ENCODE measurements at places on chromosomes 7 and 10.
A peak's percentile ranks its signal among the peaks of the same experiment; 100 is the strongest.

GRCh38 chr7:142519079-142520078 lies 229.9 kb upstream of the PRSS1 start:
- DNase-seq: no peak

DNA sequence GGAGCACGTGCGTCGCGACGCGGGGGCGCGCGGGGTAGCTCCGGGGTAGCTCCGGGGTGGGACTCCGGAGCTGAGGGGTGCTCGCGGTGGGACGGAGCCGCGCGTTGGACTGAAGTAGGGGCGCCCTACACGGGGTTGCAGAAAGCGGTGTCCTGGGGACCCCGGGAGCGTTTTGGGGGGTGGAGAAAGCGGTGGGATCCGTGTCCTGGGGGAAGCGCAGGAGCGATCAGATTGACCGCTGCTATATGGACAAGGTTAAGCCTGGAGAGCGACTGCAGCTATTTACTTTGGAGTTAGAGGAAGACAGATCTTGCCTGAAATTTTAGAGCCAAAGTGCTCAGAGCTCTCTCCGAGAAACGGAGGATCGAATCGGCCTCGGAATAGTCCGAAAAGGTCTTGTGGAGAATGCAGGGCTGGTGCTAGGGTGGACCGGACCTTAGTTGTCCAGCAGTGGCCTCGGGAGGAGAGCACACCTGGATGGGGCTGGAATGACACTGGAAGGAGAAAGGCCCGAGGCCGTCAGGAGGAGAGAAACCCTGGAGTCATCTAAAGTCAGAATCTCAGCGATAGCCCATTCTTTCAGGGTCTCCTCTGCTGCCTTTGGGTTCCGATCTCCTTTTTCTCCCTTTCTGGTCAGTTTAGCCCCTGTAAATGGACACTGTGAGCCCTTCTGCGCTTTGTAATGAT lies 564 bp downstream of the PDSS1 start:
- peak; percentile 23 for DNase-seq

DNA sequence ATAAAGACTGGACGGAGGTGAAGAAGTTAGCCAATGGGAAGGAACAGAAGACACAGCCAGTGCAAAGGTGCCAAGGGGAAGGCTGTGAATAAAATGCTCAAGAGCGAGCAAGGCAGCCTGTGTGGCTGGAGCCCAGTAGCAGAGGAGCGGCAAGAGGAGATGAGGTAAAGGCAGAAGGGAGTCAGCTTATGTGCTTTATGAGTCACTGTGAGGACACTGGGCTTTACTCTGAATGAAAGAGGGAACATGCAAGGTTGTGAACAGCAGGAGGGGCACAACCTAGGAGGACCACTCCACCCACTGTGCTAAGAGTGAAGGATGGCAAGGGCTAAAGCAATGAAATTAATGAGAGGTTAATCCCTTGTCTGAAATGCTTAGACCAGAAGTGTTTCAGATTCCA lies 129.0 kb upstream of the ODAD2 start:
- DNase-seq: no peak

- DNase-seq: no peak
Observed at GRCh38 chr7:112050250-112050881, 155.8 kb downstream of the DOCK4 start.

DNA sequence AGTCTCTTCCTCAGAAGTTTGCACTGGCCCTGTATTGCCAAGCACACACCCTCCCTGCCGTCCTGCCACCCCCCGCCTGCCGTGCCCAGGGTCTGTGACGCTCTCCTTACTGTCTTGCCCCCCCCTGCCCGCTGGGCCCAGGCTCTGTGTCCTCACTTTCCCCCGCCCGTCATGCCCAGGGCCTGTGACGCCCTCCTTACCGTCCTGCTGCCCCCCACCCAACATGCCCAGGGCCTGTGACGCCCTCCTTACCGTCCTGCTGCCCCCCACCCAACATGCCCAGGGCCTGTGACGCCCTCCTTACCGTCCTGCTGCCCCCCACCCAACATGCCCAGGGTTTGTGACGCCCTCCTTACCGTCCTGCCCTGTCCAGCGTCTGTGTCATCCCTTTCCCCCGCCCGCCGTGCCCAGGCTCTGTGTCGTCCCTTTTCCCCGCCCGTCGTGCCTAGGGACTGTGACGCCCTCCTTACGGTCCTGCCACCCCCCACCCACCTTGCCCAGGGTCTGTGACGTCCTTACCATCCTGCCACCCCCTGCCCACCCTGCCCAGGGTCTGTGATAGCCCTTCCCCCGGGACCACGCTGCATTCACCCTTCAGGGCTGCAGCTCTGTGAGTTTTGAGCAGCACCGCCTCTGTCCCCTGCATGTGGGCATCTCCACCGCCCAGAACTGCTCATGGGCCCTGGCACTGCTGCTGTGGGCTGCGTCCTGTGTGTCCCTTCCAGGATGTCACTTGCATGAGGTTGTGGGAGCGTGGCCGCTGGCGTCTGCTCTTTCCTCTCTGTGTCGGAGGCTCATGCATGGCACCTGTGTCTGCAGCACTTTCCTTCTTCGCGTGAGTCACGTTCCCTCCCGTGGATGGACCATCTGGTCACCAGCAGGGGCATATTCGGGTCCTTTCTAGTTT lies 19.3 kb upstream of the PRKAR1B start:
- no peak for DNase-seq

- DNase-seq: no peak
Observed at GRCh38 chr7:140926021-140926817, 1.5 kb upstream of the BRAF start.

DNA sequence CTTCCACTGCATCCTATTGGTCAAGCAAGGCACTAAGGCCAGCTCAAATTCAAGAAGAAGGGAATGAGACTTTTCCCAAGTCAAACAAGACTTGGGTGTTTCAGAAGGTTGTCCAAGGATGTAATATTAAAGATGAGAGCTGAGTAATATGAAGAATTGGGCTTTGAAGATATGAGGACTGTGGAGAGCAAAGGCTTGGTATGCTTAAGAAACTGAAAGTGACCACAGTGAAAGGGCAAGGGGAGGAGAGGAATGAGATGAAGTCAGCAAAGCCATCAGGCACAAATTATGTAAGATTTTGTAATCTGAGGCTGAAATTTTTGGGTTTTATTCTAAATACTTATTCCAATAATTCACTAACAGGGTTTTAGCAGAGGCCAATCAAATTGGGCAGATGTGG lies 38.6 kb upstream of the NPY start:
- no peak for DNase-seq

DNA sequence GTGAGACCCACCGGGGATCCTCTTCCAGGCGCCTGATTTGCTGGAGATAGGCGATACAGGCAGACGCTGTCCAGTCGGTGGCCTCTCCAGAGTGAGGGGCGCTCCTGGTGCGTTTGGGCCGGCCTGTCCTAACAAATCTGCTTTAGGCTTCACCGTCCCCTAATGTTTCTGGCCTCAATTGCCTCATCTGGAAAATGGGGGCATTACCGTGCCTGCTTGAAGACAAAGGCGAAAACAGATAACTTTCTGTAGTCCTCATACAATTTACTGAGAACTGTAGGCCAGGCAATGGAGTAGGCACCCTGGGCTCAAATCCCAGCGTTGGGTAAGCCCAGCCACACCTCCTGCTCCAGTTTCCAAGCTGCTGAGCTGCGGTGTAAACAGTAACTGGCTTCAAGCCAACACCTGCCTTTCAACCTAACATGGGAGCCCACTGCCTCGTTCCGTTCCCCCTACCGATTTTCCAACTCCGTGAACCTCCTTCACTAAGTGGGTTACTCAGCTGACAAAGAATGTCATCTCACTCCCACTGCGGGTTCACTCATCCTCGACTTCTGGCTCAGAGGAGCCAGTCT lies 589 bp upstream of the ZFAND4 start:
- peak; percentile 28 for DNase-seq

DNA sequence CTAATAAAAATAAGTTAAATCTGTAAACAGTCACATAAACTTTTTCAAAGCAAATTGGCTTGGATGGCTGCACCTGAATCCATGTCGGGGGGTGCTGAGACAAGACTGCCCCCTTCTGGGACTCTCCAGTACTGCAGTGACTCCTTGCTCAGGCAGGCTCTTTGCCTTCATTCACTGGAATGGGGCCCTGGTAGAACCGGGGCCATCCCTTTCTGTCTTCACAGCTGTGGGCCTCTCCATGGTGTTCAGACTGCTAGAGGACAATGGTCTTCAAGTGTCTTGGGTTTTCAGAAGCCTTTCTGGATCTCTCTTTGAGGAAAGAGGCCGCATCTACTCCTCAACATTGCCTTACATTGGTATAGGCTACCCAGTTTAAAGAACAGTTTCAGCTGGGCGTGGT lies 16.1 kb upstream of the IMPDH1 start:
- DNase-seq: peak; percentile 77

GRCh38 chr7:75915416-75916156 lies 631 bp downstream of the POR start:
- DNase-seq: peak; percentile 44

GRCh38 chr10:87506956-87507355 lies 2.3 kb downstream of the MINPP1 start:
- no peak for DNase-seq

DNA sequence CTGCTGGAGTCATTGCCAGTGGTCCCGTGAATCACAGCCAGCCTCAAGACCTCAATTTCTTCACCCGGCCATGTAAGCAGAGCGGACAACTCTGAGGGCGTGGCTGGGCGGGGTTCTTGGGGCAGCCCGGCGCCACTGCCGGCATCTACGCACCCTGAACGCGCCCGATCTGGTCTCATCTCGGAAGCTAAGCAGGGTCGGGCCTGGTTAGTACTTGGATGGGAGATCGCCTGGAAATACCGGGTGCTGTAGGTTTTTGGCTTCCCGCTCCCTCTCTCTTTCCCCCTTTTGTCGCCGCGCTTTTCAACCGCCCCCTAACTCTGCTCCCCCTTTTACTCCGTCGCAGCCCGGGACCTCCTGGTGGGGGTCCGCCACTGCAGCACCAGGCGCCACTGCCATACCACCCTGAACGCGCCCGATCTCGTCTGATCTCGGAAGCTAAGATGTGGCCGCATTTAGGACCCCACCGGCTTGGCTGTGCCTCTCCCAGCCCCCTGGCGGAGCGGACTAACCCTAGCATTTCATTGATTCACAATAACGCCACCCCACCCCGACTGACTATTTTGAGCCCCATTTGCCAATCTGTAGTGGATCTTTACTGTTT lies 25.3 kb downstream of the GARIN1A start:
- DNase-seq: peak; percentile 68

DNA sequence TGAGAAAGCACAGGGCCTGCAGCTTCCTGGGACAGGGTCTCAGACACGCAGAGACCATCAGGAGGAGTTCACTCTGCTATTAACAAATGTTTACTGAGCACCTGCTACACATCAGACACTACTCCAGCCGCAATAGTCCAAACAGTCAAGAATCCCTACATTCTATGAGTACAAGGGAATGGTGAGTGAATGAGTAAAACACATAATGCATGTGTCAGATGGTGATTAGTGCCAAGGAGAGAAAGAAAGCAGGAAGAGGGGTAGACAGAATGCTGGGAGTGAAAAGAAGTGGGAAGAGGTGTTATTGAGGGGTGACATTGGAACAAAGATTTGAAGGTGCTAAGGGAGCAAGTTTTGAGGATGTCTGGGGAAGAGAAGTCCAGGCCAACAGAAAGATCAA lies 634.2 kb upstream of the GALNT17 start:
- DNase-seq: no peak

DNA sequence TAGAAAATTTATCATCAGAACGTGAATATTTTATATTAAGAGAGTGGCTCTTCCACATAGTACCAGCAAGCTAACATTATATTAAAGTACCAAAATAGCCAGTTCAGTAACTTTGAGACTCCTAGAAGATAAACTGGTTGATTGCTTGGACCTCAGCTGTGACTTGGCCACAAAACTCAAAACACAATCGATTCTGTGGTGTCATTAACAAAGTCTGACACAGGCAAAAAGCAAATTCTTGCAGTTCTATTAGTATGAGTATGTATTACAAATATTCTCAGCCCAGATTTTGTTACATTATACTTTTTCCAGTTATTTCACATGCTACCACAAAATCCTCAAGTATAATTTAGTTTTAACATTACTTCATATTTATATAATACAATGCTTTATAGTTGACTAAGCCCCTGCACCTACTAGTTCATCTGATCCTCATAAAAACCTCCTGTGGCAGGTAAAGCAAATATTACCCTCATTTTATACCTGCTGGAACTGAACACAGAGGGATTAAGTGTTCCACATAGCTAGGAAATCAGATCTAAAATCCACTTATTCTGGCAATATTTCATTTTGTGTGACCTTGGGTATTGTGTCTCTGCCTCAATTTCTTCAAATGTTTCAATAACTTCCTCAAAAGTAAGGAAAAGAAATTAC lies 279.9 kb upstream of the MKLN1 start:
- DNase-seq: no peak

DNA sequence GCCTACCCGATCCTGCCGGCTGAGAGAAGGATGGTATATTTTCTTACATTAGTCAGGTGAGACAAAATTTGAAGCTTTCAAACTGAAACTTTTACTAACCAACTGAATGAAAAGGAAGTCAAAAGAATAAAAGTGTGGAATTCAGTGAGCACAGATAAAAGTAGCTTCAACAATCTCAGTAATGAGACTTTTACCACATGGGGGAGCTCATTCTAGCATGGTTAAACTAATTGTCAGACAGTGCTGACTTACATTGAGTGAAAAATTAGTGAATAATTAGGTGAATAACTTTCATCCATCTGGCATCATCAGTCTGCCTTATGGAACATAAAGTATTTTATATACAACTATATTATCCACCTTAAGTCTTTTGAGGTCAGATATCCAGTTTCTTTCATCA lies 8.4 kb downstream of the FAM237B start:
- DNase-seq: peak; percentile 8

- DNase-seq: peak; percentile 21
Observed at GRCh38 chr7:92336662-92337340, 91.0 kb downstream of the ANKIB1 start.

DNA sequence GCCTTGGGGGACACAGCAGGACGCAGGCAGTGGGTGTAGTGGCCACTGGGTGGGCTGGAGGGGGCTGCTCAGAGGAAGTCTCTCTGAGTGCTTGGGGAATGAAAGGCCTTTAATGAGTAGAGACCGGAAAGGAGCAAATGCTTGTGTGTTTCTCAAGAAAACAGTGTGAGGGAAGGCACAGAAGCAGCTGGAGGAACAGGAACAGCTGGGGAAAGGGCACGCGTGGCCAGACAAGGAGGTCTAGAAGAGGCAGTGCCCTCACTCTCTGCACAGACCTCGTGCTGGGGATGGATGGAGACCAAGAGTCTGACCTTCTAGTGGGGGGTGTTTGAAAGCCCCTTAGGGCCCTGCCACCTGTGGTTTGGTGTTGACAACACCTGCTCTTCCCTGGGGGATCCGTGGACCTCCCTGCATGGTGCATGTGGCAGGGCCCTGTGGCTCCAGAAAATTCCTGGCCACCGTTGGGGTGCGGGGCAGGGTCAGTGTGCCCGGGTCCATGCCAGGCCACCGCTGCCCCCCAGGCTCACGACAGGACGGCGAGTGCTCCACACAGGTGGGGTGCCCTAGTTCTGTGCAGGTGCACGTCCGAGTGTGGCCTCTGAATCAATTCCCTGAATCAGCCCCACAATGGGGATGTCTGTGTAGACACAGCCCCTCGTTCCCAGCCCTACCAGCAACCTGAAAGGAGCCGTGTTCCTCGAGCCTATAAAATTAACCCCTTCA lies 25.9 kb upstream of the FAM20C start:
- no peak for DNase-seq
